ENCODE measurements at places on chromosomes 12 and 14. TPM values are rescaled to one million over a fixed set of nuclear protein-coding genes. Genes with fewer than 3 reads are reported as not detected.

GRCh38 chr14:69877492-69877891 is 1.7 kb upstream of the SMOC1 start:
- DNase-seq: no peak

GRCh38 chr14:47240748-47241437 is 434.5 kb downstream of the MDGA2 start:
- DNase-seq: no peak

DNA sequence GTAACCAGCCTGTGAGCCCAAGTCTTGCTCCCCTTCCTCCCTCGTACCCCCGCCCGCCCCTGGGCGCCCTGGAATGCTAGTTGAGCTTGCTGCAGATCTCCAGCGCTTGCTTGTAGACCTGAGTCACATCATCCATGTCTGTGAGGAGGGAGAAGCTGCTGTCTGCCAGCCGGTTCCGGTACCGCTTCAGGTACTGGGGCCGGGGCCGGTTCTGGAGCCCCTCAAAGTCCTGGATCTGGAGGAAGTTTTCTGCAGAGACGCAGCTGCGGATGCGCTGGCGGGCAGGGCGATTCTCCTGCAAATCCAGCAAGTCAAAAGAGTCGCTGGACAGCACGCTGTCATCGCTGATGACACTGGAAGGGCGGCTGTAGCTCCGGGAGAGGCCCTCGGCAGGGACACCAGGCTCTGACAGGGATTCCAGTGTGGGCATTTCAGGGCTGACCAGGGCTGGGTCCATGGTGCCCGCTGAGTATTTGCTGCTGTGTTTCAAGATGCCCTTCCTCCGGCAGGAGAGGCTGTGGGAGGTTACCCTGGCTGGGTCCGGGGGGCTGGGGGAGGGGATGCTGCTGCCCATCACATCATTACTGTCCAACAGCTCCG is 71.9 kb downstream of the NUAK1 start:
- DNase-seq: no peak

DNA sequence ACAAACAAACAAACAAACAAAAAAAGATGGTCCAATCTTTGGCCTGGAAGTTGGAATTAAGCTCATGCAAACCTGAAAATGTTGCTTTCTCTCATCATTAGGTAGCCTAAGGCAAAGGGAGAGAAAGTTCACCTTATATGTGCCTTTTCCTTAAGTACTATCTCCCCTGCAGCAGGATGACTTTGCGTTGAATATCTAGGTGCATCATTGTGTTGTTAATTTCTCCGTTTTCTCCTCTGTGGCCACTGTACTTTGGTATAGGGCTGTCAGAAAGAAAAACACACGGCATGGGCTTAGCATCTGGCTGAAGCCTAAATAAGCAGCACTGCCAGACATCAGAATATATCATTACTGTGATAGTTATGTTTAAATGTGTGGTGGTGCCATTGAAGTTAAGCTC is 345.5 kb downstream of the BCAT1 start:
- no peak for DNase-seq

GRCh38 chr14:67852926-67853604 is 33.5 kb downstream of the RAD51B start:
- DNase-seq: no peak

DNA sequence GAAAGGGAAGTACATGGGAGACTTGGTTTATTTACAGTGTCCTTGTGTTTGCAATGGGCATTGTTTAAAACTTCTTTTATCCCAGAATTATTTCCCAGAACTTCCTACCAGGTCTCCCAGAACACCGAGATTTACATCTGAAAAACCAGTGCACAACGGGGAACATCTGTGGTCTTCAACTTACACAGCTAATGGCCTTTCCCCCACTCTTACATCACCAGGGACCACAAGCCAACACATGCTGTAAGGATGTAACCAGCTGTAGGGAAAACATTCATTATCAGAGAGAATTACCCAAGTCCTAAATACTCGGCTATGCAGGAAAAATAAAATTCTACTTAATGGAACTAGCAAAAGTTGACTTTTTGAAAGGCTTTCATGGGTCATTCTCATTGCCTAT is 267.6 kb downstream of the DUSP6 start:
- no peak for DNase-seq

DNA sequence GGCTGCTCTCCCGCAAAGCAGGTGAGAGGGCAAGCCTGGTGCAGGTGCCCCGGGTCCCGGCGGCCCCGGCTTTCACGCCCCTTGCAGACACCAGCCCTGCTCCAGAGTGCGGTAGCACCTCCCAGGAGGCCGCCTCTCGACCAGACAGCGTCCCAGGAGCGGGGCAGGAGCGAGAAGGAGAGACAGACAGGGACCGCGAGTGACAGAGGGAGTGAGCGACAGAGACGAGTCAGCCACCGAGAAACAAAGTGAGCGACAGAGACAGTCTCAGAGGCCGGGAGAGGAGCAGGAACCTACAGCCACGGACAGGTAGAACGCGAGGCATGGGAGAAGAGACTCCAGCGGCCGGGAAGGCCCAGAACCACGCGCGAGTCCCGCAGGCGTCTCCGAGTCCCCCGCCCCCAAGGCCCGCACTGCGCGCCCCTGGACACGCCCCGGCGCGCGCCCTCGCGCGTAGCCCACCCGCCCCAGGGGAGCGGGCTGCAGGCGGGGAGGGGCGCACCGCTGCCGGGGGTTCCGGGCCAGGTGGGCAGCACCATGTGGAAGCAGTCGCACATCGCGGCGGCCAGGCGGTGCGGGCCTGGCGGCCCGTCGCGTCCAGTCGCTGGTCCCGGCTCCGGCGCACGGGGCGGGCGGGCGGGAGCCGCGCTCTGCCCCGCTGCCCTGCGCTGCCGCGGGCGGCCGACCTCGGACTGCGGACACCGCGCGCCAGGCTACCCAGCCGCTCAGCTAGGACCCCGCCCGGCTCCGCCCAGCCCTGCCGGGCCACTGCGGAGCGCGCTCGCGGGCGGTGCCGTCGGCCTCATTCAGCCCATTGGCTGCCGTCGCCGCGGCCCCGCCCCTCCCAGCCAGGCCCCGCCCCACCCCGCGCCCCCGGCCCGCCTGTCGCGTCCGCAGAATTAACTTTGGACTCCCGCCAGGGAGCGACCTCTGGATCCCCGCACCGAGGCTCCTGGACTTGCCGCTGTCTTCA is at the start of gene AHNAK2:
TSS of gene AHNAK2 (minus strand) at position 694 of the 973 bp plus-strand sequence. CDS start at position 557, 137 bp downstream.
- DNase-seq: peak; percentile 82

DNA sequence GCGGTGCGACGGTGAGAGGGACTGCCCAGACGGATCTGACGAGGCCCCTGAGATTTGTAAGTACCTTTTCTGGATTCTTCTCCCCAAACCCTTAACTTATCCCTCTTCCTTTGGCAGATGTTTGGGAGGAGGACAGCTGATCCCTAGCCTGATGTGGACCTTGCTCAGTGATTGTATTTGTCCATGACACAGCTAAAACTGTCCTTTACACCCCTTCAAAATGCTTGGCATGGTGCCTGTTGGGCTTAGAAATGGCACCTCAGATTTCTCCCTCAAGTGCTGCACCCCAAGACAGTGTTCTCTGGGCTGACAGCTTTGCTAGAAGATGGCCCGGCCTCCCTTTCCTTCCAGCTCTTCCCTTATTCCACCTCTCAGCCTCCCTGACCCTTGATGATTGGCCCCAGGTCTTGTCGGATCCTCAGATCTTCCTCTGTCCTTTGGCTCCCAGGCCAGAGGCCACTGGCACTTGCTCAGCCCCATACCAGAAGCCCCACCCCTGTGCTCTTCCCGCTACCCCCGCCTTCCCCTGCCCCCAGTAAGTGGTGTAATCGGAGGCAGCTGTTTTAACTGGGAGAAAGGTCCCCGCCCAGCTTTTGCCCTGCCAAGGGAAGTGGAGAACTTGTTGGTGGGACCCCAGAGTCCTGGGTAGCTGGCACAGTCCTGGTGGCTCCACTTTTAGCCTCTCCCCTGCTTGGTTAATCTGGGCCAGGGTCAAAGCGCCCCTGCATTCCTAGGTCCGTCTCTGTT is 8.7 kb downstream of the LRP1-AS start:
- DNase-seq: peak; percentile 75

DNA sequence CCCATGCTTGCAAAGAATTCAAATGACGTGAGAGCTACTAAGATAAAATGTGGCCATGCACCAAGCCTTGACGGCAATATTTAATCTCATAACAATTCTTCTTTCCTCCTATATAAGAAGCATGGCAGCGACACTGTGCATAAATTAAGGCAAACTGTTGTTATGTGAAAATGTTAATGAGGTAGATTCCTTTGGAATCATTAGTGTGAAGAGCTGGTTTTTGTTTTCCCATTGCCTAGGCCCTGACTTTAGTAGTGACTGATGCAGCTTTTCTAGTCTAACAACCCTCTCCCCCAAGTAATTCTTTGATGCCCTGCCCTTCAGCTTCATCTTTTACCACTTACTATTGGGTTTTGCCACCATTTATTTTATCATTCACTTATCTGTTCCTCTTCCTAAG is 10.6 kb upstream of the PSEN1 start:
- DNase-seq: no peak

DNA sequence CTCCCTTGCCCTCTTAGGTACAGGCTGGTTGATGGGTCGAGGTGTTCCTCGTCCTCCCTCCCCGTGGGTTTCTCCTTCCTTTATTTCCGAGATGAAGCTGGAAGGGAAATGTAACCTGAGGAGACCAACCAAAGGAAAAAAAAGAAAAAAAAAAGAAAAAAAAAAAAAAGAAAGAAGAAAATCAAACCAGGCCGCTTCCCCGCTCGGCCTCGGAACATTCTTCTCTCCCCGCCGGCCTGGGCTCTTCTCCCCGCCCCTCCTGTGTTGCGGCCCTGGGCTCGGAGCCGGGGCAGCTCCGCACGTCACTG is 1.6 kb upstream of the NFATC4 start:
- no peak for DNase-seq

- DNase-seq: no peak
Observed at GRCh38 chr14:31990926-31991572, 86.1 kb upstream of the ARHGAP5 start.

- DNase-seq: no peak
Observed at GRCh38 chr12:12474931-12475795, 87.5 kb downstream of the DUSP16 start.

GRCh38 chr14:32940066-32940651 is 1.5 kb downstream of the NPAS3 start:
- no peak for DNase-seq

DNA sequence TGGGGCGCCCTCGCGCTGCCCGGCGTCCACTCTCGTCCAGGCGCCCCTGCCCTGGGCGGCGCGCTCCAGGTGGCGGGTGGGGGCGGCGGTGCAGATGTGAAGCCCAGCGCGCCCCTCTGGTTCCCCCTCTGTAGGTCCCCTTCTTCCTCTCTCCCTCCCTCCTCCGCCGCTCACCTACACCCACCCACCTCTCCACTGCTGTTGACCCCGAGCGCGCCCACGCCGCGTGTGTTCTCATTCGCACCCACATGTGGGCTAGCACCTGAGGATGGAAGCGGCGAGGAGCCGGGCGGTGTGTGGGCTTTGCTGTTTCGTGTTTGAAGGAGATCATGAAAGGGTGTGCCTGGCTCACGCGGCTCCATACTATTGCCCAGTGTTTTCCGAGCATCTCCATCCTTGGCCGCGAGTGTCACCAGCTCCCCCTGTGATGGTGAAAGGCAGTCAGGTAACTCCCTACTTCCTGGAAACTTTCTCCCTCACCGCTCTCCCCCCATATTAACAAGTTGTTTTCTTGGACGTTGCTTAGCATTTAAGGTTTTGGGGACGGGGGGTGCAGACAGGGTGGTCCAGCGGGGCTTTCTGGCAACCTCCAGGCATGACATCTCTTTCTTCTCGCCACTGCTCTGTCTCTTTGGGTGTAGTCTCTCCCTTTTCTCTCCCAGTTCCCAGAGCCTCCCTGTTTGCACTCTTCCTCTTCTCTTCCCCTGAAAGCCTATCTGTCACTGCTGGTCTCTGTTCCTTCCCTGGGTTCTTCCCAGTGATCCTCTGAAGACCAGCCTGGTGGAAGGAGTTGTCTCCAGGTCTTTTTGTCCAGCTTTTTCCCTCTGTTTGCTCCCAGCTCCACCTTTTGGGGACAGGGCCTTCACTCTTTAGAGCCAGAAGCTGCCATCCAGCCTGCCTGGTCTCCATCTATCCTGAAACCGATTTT is 1.6 kb downstream of the CACNA1C start:
- DNase-seq: no peak

- no peak for DNase-seq
Observed at GRCh38 chr14:103949131-103949790, 6.9 kb upstream of the RD3L start.

- peak; percentile 78 for DNase-seq
Observed at GRCh38 chr12:3771853-3772252, 18.9 kb upstream of the CRACR2A start.

DNA sequence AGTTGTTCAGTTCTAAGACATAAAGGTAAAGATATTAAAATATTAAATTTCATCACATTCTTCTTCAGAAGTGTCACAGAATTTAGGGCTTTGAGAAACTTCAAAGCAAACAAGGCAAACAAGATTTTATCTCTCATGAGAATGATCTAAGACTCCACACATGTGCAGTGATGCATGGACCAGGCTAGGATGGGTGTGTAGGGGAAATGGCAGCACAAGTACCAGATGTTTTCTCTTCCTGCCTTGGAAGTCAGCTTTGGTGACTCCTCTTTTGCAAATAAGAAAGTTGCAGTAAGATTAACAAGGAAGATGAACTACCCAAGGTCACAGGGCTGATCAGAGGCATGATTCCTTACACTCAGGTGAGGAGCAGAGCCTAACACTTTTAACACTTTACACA is 163.8 kb upstream of the LMNTD1 start:
- no peak for DNase-seq

- no peak for DNase-seq
Observed at GRCh38 chr14:63342371-63342770, 23.6 kb upstream of the GPHB5 start.

- no peak for DNase-seq
Observed at GRCh38 chr12:104063712-104064030, 660 bp upstream of the HCFC2 start.

- DNase-seq: no peak
Observed at GRCh38 chr14:73788701-73789551, 62.7 kb upstream of the PTGR2 start.

- DNase-seq: no peak
Observed at GRCh38 chr12:82089369-82090121, 268.6 kb downstream of the CCDC59 start.

DNA sequence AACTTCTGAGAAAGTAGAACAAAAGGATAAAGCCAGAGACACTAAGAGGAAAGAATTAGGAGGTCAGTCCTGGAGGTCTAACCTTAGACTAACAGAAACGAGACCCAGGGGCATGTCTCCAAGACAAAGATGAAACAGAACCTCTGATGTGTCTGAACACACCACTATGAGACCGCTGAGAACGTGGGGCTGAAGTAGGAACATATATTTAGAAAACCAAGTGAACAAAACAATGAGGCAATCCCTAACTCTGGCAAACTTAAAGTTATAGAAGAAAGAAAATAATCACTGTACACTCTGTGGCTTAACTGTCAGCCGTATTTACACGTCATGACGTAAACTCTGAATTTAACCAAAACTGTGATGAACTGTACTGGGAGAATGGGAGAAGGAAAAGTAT is 17.9 kb downstream of the KCTD10 start:
- no peak for DNase-seq

GRCh38 chr12:119475650-119476049 is 117.9 kb upstream of the TMEM233 start:
- DNase-seq: no peak

CRIP2 gene
- polyA plus RNA-seq: 1,402 TPM

MYF5 gene
- polyA plus RNA-seq: not detected

B4GALNT3 gene
- polyA plus RNA-seq: 38.7 TPM

FOXG1 gene
- polyA plus RNA-seq: not detected

CPNE6 gene
- polyA plus RNA-seq: not detected

TWF1 gene
- 12.3 TPM for polyA plus RNA-seq

AQP2 gene
- polyA plus RNA-seq: not detected

PGAM5 gene
- 31.8 TPM for polyA plus RNA-seq

FOXA1 gene
- polyA plus RNA-seq: not detected

PLBD1 gene
- 6.0 TPM for polyA plus RNA-seq

VWF gene
- 125 TPM for polyA plus RNA-seq

FGF6 gene
- polyA plus RNA-seq: not detected

TMEM179 gene
- 0.15 TPM for polyA plus RNA-seq

CCDC38 gene
- polyA plus RNA-seq: not detected

IFI27 gene
- polyA plus RNA-seq: 446 TPM

Data from heart left ventricle (tissue), 16 donors.